ENCODE measurements at places on chromosomes 2 and 18.

GRCh38 chr2:218256612-218257350 is 4.0 kb upstream of the GPBAR1 start:
- DNase-seq: no peak

DNA sequence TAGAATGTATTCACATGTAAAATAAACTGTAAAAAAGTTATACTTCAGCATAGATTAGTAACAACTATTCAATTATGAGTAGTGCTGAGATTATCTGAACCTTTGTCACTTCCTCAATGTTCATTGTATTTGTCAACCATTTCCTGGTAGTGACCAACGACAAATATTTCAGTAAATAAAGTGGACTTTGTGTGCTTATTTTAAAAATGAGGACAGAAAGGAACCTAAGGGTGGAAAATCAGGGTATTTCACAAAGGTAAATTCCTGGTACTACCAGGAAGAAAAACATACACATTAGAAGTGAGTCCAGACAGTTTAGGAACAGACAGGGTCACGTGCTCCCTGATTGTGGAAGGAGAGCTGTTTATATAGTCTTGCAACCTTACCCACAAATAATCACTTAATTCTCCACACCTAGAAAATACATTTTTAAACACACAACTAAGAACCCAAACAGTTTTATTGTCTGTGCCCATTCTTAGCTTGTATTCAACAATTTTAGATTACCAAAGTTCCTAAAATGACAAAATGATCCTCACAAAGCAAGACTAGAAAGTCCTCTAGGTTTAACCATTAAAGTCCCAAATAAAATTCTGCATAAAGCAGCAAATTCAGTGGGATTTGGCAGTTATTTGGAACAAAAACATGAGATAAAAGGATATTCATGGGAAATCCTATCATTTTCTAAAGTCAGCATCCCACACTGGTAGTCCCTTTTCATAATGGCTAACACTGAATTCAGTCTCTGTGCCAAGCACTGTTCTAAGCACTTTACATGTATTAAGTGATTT is 28.2 kb downstream of the PELI1 start:
- DNase-seq: no peak

- DNase-seq: no peak
Measured at GRCh38 chr2:60821587-60822302, 59.6 kb upstream of the REL start.

GRCh38 chr18:70207181-70207580 is 1.7 kb upstream of the RTTN start:
- no peak for DNase-seq

DNA sequence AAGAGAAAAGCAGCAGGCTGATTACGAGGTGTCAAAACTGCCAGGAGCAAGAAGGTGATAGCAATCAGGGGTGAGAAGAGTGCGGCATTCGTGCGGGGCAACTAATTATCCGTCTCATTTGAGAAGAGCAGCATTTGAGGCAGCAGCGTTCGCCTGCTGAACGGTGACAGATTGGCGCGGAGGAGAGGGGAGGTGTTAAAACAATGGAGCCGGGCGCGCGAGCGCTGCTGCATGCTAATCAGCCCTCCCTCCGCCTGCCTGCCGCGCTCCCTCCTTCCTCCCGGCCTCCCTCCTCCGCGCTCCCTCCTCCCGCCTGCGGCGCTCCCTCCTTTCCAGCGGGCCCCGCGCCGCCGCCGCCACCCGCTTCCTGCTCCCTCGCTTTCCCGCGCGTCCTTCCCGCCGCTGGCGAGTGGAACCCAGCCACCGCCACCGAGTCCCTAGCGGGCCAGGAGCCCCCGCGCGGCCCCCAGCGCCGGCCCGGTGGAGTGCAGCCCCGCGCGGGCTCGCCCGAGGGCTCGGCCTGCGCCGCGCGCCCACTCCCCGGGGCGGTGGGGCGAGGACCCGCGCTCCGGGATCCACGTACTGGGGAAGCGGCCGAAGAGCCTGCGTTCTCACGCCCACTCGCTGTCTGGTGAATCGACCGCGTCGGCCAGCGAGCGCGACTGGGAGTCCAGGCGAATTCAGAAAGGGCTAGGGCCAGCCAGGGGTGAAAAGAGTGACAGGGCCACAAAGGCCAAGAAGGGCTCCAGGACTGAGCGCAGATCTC is 69.5 kb upstream of the PSMD14 start:
- peak; percentile 51 for DNase-seq

DNA sequence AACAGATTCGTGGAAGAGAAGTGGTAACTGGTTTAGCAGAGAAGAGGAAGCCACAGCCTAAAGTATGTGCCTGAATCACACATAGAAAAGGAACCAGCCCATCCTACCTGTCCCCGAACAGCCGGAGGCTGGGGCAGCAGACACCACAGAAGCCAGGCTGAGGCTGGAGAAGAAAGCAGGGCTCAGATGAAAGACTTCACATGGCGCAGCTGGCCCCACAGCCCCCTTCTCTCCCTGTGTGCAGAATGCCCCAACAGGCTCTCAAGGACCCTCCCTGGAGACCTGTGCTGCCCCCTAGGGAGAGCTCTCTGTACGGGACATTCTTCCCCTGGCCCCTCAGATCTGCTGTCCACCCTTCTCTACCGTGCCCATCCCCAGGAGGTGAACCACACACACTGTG is 83.5 kb upstream of the RAB12 start:
- no peak for DNase-seq

DNA sequence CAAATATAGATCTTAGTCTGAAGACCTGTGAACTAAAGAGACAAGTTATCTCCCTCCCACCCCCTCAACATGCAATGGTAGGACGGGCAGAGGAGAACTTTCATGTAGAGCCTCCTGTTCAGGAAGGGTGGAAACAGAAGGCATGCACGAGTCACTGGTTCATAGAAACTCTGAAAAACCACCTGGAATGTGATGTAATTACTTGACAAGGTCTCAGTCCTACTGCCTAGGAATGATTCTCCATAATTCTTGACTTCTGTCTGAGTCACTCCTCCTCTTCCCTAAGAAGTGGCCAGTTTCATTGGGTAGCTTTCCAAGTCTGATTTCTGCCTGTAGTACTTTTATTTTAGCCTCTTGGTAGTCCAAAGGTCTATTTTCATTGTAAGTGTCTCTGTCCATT is 277.3 kb downstream of the PTPRM start:
- DNase-seq: no peak

DNA sequence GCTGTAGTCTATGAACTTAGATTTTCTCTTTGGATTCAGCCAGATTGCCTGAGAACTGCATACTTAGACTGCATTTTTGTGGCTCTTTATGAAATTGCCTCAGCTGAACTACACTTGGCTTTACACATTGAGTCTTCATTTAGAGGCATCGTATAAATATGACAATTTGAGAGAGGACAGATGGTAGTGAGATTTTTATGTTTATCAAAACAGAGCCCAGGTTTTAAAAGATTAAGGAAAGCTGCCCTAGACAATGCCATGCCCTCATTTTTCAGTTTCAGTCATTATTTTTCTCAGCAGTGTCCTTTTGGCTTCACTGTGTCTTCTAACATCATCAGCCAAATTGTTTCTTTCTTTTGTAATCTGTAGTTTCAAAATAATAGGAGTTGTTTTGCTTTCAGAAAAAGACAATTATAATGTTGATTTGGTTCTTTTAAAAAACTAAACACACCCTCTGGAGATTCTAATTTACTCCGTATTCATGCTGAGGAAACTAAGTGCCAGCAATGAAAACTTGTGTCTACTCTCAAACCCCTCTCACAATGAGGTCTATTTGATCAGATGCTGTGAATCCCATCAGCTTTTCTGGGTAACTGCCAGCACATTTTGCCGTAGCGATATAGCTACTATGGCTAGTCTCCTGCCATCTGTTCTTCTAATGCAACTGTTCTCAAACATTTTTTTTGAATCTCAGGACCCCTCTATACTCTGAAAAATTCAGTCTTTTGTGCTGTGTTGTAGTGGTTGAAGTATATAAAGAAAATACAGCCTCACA is 46.2 kb downstream of the TWSG1 start:
- DNase-seq: peak; percentile 63

GRCh38 chr18:45958027-45958426 is 9.1 kb downstream of the EPG5 start:
- no peak for DNase-seq

DNA sequence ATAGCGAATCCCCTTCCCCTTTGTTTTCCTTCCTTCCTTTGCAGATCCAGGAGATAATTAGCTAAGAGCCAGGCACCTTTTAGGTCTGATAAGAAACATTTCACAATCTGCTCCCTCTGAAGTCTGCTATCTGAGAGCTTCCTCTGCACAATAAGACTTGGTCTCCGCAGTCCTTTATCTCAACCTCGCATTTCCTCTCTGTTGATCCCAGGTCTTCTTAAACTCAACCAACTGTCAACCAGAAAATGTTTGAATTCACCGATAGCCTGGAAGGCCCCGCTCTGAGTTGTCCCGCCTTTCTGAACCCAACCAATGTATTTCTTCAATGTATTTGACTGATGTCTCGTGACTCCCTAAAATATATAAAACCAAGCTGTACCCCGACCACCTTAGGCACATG is 78.4 kb upstream of the CTDP1 start:
- DNase-seq: no peak

DNA sequence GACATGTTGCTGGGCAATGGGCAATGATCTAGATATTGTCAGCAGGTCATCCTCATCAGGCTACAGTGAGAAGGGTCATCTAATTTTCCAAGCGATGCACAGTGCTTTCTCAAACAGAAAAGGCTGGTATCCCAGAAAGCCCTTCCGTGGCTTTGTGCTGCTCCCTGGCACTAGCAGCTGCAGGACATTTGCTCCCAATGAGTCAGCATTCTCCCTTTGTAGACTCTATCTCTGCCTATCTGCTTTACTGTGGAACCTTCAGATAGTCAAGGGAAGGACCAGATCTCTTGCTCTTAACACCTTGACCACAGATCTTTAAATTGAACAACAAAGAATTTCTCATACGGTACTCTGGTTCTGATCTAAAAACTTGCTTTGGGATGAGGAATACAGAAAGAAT is 101.4 kb downstream of the CDH2 start:
- DNase-seq: peak; percentile 28

DNA sequence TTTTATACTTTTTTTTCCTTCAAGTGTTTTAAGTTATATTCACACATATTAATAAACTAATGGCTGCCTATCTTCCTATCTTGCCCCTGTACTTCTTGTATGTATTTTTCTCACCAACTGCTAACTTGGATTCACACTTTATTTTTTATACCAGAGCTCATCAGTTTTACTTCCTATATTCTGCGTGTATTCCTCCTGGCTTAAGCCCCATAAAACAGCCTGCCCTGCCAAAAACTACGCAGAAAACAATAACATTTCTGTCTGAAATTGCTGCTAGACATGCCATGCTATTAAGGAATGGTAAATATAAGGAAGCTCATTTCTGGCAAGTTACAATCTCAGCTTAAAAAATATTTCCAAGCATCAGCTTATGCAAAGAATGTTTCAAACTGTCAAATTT is 172.3 kb downstream of the UBE2E3 start:
- peak; percentile 9 for DNase-seq

DNA sequence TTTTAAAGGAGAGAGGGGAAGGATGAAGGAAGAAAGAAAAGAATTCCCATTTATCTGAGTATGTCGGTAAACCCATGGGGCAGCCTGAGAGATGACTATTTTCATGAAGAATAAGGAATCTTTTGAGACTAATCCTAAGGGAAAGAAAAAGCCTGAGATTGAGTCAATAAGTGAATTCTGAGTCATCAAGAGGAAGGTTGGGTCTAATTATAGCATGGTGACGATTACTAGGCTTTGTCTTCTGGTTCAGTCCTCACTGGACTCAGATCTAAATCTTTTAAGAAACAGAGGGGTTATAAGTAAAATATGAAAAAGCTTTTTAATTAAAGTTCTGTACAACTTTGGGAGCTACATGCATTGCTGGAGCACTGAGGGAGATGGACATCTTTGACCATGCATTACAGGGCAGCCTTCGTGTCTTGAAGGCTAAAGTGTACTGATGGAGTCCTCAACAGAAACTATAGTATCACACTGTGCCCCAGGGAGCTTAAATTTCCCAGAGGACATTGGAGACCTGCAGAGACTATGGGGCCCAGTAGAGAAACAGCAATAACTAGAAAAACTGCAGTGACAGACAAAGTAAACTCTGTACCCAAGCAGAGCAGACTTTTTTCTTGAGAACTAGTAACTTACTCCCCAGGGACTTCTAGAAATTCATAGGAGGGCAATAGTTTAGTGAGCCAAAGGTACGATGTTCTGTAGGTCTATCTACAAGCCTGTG is 260.9 kb downstream of the RAD51AP2 start:
- peak; percentile 2 for DNase-seq

DNA sequence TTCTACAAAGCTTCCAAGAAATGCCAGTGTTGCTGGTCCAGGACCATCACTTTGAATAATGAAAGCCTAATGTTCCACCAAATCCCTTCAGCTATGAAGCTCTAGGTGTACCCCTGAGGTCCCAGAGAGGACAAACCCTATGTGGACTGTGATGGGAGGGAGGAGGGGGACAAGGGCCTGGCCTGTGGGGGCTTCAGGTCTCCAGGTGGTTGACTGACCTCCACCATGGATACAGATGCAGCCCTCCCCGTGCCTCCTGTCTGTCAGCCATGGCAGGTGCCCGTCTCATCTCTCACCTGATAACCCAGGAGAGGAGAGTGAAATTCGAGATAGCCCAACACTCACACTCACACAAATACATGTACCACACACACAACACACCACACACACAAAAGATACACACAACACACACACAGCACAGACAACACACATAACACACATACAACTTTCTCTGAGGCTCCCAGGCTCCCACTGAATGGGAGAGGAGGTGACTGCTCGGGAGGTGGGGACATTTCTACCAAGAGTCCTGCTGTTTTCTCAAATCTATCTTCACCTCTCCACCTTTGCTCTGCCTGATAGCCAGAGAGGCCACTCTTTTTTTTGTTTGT is 12.8 kb upstream of the RHOB start:
- DNase-seq: no peak

DNA sequence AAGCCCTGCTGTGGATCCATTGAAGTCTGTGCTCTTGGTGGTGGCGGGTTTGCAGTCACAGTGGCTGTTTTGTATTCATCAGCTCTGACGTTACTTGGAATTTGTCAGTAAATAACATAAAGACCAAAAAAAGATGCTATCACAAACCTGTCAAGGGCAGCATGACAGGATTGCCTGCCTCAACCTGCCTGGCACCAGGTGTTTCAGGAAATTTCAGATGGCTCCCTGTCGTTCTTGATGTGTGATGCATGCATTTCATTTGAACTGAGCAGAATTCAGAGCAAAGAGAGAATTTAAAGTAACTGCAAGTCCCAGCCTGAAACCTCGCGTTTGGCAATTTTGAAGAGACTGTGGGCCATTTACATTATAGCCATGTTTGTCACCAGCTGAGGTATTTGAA is 50.3 kb upstream of the EPC2 start:
- no peak for DNase-seq

DNA sequence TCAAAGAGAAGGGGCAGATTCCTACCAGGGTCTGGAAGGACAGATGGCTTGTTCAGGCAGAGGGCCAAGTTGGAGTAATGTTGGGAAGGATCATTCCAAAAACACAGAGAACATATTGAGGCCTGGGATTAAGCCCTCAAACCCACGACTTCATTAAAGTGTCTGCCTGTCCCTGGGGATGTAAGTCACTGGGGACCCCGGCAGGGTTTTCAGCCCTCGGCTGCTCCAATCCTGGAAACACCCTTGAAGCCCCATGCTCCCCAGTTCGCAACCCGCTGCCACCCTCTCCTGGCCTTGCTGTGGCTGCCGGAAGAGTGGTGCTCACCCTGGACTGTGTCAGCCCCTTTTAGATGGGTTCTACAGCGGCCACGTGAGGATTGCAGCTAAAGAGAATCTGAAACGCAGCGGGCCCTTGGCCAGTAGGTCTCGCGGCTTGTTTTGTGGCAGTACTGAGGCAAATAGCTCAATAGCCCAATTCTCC is 79.9 kb downstream of the EPAS1 start:
- no peak for DNase-seq

Data from fibroblast of the aortic adventitia (primary cell).